ENCODE measurements at places on chromosomes 3 and 15.

DNA sequence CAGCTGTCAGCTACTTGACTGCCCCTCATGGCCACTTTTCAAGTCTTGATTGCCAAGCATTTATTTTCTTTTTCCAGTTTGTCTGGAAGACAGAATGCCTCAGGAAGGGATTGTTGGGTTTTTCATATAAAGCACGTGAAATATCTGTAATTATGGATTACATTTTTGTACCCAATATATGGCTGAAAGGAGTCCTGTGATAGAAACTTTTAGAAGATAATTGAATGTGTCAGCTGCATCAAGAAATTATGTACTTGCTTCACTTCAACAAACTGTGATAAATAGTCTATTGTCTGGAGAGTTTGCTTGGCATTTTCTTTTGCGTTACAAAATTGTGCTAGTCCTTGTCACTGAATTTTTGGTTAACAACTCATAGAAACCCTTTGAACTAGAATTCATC is 247.9 kb upstream of the SLCO3A1 start:
- no peak for DNase-seq

- no peak for DNase-seq
Observed at GRCh38 chr3:47019201-47019600, 39.7 kb downstream of the NBEAL2 start.

DNA sequence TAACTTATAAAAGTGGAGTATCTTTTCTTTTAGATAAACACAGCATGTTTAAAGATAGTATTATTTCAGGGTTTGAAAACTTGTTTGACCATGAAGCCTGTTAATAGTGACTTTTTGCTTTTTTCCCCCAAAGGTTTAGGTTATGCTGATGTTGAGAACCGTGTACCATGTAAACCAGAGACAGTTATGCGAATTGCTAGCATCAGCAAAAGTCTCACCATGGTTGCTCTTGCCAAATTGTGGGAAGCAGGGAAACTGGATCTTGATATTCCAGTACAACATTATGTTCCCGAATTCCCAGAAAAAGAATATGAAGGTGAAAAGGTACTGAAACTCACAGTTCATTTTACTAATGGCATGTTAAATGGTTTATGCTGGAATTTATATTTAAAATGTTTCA is 5.1 kb downstream of the LACTB start:
- no peak for DNase-seq

DNA sequence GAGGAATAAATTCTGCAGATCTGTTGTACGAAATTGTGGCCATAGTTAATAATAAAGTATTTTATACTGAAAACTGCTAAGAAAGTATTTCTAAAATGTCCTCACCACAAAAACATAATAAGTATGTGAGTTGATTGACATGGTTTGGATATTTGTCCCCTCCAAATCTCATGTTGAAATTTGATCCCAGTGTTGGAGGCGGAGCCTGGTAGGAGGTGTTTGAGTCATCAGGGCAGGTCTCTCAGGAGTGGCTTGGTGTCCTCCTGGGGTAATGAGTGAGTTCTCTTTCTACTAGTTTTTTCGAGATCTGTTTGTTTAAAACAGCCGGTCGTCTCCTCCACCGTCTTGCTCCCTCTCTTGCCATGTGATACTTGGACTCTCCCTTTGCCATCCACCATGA is 424.1 kb upstream of the KCNMB2 start:
- no peak for DNase-seq

DNA sequence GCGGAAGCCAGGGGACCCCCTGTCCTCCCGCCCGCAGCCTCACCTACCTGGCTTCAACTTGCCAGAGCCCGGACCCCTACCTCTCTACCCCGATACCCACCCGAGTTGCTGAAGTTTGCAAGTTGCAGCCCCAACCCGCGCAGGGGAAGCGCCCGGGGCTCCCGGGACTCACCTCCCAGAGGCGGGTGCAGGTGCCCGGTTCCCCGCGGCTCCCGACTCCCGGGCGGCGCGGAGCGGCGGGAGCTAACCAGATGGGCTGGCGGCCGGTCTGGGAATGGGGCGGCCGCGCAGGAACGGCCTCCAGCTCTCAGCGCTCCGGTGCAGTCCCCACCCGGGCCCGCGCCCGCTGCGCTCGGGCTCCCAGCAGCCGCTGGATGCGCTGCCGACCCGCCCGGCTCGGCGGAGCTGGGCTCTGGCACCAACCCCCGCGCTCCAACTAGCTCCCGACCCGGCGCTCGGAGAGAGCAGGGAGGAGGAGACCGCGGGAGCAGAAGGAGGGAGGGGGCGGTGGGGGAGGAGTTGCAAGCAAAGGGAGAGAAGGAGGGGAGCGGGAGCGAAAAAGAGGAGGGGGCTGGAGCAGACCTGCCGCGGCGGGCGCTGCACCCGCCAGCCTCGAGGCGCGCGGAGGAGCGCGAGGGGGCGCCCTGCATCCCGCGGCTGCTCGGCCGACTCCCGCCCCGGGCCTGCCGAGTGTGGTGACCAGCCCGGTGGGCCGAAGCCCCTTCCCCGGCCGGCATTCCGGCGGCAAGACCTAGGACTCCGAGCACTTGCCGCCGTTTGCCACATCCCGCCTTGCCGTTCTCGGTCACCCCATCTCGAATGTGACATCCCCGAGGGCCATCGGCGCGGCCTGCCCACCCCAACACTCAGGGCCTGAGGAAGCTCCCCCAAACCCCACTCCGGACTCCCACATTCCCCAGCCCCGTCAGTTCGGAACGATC is at the start of gene SEMA5B:
Gene SEMA5B, minus strand, starts transcription at position 472 of the 941 bp plus-strand sequence. CDS start 66,500 bp downstream, outside the sequence.
- DNase-seq: no peak

- no peak for DNase-seq
Observed at GRCh38 chr15:52103217-52104207, 9.1 kb downstream of the BCL2L10 start.

DNA sequence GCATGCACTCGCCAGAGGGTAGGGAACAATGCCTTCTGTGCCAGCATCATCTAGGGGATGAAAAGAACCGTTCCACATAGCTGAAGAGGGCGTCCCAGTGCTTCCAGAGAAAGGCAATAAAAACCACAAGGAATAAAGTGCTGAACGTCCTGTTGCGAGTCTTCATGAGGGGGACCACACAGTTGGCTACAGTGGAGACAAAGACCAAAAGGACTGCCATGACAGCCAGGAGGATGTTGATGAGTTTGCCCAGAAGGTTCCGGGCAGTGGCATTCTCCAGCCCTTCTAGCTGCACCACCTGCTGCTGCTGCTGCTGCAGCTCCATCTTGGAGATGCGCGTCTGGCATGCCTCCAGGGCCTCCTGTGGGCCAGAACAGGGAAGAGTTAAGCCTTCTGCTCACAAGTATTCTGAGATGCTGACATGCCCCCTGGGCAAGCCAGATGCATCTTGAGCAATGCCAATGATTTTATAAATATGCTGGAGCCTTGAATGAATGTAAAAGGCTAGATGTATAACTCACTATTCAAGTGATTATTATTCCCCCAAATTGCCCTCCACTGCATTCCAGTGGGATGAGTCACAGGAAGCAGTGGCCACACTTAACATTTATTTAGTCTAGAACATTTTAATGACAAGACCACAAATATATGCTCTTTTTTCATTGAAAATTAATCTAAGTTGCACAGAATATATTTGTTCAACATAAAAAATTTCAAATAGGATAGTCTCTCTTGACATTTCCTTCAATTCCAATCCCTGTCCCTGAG is 45.1 kb upstream of the PLXND1 start:
- DNase-seq: no peak

GRCh38 chr3:36175113-36175812 is 205.0 kb upstream of the STAC start:
- no peak for DNase-seq

GRCh38 chr3:112976001-112976400 is 1.1 kb upstream of the CD200R1 start:
- DNase-seq: no peak

DNA sequence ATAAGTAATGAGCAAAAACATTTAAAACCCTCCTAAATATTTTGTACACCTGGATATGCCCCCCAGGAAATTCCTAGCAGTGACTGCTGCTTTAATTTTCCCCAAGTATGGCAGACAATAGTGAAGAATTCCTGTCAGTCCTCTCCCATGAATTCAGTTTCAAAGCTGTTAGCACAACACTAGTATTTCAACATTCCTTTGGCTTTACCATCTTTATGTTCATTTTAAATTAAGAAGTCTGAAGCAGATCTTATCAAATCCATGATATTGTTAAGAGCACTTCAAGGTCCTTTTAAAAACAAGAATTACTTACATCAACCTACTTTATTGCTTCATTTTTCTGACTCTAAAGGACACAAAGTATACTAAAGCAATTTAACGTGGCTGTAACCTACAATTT is 28.8 kb upstream of the CDIN1 start:
- no peak for DNase-seq

GRCh38 chr3:184157206-184157605 is 2.0 kb downstream of the DVL3 start:
- no peak for DNase-seq

GRCh38 chr3:111735243-111735758 is 123.8 kb upstream of the PHLDB2 start:
- DNase-seq: no peak

DNA sequence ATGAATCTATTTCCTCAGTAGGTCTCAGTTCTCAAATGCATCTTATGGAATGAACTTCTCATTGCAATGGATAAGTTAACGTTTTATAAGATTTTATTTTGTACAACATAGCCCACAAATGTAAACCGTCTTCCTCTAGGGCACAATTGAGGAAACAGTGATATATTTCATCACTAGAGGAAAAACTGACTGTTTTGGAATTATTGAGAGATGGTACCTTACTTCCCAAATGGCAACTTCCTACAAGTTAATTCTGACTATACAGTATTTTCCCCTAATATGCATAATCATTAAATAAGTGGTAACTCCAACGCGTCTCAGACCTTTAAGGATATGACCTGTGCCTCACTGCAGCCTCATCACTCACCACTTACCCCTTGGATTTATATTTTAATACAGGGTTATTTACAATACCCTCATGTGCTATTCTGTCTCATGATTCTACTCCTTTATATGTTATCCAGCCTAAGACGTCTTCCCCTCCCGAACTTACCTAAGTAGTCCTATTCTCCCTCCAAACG is 13.3 kb downstream of the GABPB1 start:
- DNase-seq: no peak

- no peak for DNase-seq
Observed at GRCh38 chr3:8668216-8668615, 23.6 kb upstream of the SSUH2 start.

DNA sequence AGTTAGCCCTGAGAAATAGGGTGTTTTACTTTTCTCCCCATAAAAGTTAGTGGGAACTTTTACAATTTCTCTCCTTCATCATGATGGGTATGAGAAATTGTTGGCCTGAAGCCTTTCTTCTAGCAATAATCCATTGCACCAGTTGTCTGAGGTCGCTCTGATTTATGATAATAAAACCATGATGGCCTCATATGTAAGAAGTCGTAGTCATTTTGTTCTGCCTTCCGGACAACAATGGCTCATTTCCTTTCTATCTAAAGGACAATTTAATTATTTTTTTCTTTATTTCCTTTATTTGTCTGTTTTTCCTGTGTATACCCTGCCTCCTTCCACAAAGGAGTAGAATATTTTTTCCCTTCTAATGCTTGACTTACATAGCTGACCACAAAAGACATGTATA is 31.6 kb upstream of the GNB4 start:
- no peak for DNase-seq

DNA sequence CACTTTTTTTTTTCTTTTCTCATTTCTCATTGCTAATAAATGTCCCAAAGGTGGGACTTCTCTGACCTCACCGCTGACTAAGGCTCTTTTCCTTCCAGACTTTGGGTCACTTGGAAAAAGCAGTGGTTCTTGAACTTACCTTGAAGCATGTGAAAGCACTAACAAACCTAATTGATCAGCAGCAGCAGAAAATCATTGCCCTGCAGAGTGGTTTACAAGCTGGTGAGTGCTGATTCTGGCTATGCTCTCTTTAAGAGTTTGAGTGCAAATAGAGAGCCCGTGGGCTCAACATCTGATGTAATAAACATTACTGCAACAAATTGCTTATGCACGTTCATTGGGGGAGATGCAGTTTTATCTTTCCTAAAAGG is 2.0 kb downstream of the BHLHE40 start:
- no peak for DNase-seq

GRCh38 chr3:158105119-158105709 is 1.0 kb downstream of the SHOX2 start:
- DNase-seq: no peak

DNA sequence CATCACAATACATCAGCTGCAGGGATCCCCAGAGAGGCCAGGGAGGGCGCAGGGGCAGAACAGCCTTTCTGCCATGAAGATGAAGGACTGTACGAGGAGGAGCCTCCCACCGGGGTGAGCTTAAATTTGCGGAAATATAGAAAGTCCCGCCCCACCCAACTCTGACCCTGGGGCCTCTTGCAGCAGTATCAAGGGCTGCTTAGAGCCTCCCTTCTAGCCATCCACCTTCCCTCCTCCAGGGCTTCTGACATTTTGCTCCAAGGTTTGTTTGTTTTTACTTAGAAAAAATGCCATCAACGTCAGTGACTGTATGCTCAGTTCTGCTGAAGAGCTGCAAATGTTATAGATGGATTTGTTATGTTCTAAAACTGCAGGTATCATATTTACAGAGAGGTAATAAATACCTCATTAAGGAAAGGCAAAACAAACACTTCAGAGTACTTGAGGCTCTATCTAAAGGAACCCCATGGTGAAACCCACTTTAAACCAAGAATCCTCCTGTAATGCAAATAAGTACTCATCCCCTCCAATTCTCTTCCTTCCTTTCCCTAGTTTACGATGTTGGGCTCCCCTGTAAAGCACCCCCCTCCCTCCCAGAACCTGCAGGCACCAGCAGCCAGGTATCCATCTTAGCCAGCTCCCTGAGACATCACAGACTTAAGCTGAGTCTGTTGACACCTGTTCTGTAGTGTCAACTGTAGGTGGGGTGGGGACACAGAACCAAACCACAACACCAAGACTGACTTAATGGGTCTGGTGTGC is 30.5 kb downstream of the RFTN1 start:
- DNase-seq: no peak

DNA sequence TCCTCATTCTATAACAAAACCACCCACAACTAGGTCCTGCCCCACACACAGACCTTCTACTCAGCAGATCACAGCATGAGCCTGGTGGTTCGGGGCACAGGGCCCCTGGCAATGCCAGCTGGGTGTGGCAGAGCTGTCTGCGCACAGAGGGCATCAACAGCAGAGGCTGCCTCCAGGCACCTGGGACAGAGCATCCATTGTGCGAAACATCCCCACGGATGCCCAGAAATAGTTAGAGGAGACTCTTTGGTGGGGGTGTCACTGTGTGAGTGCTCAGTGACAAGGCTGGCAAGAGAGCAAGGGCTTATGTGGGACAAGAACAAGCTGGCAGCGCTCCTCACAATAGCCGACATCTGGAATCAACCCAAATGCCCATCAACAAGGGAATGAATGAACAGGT is 487.4 kb upstream of the PROK2 start:
- DNase-seq: no peak

All from esophagus squamous epithelium (tissue), 5 donors.